NCI-H187 treated with DMSO at 0.1 percent for 48 hours (cell line): ENCODE measurements at places on chromosomes 16 and 17.

GRCh38 chr17:26809033-26809432 is 484.9 kb upstream of the WSB1 start:
- no peak for DNase-seq

- DNase-seq, result no peak
Observed at GRCh38 chr17:81334391-81334901, 39.3 kb upstream of the SLC38A10 start.

- no peak for DNase-seq
Observed at GRCh38 chr17:61575352-61575975, 15.6 kb downstream of the NACA2 start.

- no peak for DNase-seq
Observed at GRCh38 chr16:88570691-88571092, 489 bp downstream of the ZC3H18 start.

GRCh38 chr17:35022536-35023063 is 40.9 kb downstream of the RFFL start:
- DNase-seq, result no peak

DNA sequence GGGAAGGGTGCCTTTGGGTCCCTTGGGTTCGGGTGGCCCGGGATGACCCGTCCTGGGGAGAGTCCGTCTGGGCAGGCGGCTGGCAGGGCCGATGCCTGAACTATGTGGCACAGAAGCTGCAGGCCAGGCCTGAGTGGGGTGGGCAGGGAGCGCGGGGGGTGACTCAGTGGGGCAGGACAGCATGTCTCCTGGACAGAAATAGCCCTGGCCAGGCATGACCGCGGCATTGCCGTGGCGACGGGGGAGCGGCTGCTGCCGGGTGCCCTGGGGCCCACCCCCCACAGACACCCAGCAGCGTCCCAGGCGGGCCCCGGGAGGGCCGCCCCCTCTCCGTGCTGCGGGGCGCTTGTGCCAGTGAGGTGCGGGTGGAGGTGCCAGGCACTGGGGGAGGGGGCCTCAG is 1.8 kb upstream of the C1QTNF8 start:
- DNase-seq, result no peak

DNA sequence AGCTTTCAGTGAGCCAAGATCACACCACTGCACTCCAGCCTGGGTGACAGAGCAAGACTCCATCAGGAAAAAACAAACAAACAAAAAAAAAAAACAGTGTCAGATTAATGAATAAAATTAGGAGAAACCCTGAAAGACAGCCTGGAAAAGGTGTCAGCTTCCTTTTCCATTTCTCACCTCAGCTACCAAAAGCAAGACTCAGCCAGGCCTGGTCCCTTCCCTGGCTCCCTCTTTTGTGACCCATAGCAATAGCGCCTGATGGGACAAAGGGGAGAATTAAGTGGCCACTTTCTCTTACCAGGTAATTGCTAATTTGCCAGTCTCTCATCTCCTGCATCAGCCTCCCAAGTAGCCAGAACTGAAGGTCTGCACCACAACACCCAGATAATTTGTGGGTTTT is 3.9 kb upstream of the THRA start:
- no peak for DNase-seq

GRCh38 chr17:37841232-37841631 is 83.0 kb upstream of the TBC1D3K start:
- DNase-seq, result no peak
